ENCODE measurements at places on chromosomes 7 and 10.

- H3K27ac ChIP-seq: no peak overlapping the region
- H3K36me3 ChIP-seq: no peaks in the 10 kb centered on the region
- no peak overlapping the region for H3K4me3 ChIP-seq
Measured at GRCh38 chr10:86311190-86311589, 55.4 kb downstream of the GRID1 start.

- peaks cover 5% of the 10 kb centered on the region for H3K4me1 ChIP-seq
- no peak for DNase-seq
- no peak overlapping the region for H3K27ac ChIP-seq
Measured at GRCh38 chr7:90383861-90384260, 19.4 kb upstream of the CLDN12 start.

GRCh38 chr10:76428551-76429367 is 997.3 kb downstream of the LRMDA start:
- H3K27me3 ChIP-seq: no peaks in the 10 kb centered on the region
- DNase-seq: no peak
- H3K36me3 ChIP-seq: no peaks in the 10 kb centered on the region
- no peaks in the 10 kb centered on the region for H3K4me1 ChIP-seq
- no peak overlapping the region for H3K27ac ChIP-seq
- H3K4me3 ChIP-seq: no peak overlapping the region

- H3K36me3 ChIP-seq: no peaks in the 10 kb centered on the region
- H3K4me3 ChIP-seq: no peak overlapping the region
- H3K27ac ChIP-seq: no peak overlapping the region
Measured at GRCh38 chr7:128017460-128017859, 13.8 kb downstream of the LRRC4 start.

- no peak overlapping the region for H3K4me3 ChIP-seq
- H3K4me1 ChIP-seq: no peaks in the 10 kb centered on the region
- peaks cover 15% of the 10 kb centered on the region for H3K27me3 ChIP-seq
- no peak for DNase-seq
- no peak overlapping the region for H3K27ac ChIP-seq
- H3K36me3 ChIP-seq: no peaks in the 10 kb centered on the region
Measured at GRCh38 chr10:4472190-4472904, 353.7 kb upstream of the AKR1E2 start.

- peaks cover 39% of the 10 kb centered on the region for H3K27me3 ChIP-seq
- H3K4me1 ChIP-seq: no peaks in the 10 kb centered on the region
- H3K36me3 ChIP-seq: no peaks in the 10 kb centered on the region
- no peak overlapping the region for H3K27ac ChIP-seq
- no peak overlapping the region for H3K4me3 ChIP-seq
Measured at GRCh38 chr7:25770670-25771069, 381.3 kb upstream of the NFE2L3 start.

- H3K27me3 ChIP-seq: no peaks in the 10 kb centered on the region
- H3K4me1 ChIP-seq: peaks cover 10% of the 10 kb centered on the region
- H3K27ac ChIP-seq: peak overlapping the region; percentile 70
Measured at GRCh38 chr7:105512415-105512814, 9.7 kb downstream of the PUS7 start.

- peaks cover 9% of the 10 kb centered on the region for H3K4me1 ChIP-seq
- DNase-seq: no peak
- H3K4me3 ChIP-seq: no peak overlapping the region
Measured at GRCh38 chr10:117169480-117169879, 27.8 kb upstream of the KCNK18 start.

GRCh38 chr10:51386248-51386885 is 312.1 kb downstream of the PRKG1 start:
- no peak overlapping the region for H3K4me3 ChIP-seq
- H3K27ac ChIP-seq: no peak overlapping the region
- no peaks in the 10 kb centered on the region for H3K36me3 ChIP-seq
- no peak for DNase-seq

DNA sequence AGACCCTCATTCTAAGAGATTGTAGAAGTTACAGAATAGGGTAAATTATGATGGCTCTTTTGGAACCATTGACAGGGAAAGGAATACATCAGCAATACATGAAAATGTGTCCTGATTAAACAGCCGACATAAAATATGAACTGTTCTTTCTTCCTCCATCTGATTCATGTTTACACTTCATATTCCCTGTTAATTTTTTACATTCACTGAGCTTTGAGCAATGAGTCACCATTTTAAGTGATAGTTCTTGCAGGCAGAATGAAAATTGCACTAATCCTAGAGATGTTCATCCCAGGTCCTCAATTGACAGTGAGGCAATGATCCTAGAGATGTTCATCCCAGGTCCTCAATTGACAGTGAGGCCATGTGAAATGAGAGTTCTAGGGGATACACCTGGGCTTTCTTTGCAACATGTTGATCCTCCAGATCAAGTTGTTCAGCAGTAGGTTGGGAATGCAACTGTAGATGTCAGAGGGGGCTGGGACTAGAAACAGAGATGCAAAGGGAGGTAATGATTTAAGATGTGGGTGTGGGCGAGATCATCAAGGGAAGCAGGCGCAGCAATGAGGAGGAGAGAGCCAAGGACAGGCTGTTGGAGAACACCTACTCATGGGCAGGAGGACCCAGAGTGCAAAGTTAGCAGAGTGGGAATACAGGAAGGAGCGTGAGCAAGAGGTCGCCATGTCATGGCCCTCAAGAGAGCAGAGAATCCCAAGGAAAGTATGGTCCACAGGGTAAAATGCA is 138.7 kb downstream of the ZNF365 start:
- no peak overlapping the region for H3K4me3 ChIP-seq
- peaks cover 45% of the 10 kb centered on the region for H3K27me3 ChIP-seq
- DNase-seq: no peak
- no peak overlapping the region for H3K27ac ChIP-seq
- H3K36me3 ChIP-seq: no peaks in the 10 kb centered on the region

GRCh38 chr7:84218681-84219080 is 24.1 kb upstream of the SEMA3A start:
- H3K4me3 ChIP-seq: no peak overlapping the region
- no peak overlapping the region for H3K27ac ChIP-seq
- H3K4me1 ChIP-seq: no peaks in the 10 kb centered on the region

DNA sequence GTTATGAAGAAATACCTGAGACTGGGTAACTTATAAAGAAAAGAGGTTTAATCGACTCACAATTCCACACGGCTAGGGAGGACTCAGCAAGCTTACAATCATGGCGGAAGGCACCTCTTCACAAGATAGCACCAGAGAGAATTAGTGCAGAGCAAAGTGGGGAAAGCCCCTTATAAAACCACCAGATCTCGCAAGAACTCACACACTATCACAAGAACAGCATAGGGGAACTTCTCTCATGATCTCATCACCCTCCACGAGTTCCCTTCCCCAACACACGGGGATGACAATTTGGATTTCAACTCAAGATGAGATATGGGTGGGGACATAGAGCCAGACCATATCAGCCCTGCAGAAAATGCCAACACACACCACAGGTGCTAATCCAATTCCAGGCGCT is 218.7 kb downstream of the PARD3 start:
- H3K27me3 ChIP-seq: peaks cover 9% of the 10 kb centered on the region
- no peaks in the 10 kb centered on the region for H3K36me3 ChIP-seq
- no peak for DNase-seq
- H3K4me1 ChIP-seq: no peaks in the 10 kb centered on the region

DNA sequence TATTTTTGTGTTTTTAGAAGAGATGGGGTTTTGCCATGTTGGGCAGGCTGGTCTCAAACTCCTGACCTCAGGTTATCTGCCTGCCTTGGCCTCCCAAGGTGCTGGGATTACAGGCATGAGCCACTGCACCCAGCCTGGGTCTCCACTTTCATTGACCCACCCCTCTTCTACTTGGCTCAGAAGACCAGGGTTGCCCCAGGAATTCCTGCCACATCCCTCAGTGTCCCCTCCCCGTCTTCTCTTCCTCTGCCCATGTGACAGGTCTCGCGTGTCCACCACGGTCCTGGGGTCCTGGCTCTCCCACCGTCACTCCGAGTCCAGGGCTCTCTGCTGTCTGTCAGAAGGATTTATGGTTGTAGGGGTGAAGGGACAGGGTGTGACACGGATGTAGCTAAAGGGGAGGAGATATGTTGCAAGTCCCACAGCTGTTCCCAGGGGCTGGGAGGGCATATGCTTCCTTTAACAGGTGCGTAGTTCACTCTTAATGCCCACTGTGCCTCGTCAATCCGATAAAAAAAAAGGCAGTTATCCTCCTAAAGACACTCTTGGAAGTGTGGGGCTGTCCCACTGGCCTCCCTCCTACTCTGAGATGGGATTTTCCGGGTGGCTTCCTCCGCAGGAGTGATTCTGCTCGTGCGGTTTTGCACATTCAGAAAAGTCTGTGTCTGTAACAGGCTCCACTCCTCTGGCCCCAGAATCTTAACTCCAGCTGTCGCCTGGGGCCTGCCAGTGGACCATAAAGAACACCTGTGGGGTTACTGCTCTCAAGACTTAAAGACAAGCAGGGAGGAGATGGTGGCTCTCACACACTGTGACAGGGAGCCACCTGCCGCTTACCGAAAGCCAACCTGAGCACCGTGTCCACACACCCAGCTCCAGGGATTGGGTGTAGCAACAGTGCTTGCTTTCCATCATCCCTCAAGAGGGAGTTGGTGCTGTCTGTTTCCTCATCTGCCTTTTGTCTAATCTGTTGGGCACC is 36.7 kb upstream of the SHH start:
- no peaks in the 10 kb centered on the region for H3K36me3 ChIP-seq
- H3K4me3 ChIP-seq: no peak overlapping the region
- H3K27ac ChIP-seq: no peak overlapping the region
- peaks cover 44% of the 10 kb centered on the region for H3K27me3 ChIP-seq

DNA sequence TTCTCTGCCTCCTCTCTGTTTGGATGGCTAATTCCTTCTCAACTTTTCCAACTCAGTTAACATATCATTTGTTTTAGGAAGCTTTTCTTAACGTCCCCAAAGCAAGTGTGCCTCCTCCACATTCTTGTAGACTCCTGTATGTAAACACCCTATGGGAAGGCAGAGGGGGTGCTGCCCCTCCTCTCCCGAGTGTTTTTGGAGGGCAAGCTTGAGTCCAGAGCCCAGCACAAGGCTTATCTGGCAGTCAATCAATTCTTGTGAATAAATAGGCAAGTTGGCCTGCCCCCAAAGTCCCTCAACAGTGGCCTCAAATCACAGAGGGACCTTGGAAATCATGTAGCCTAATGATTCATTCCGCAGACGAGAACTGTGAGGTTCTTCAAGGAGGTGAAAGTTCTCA is 305.6 kb downstream of the RPS24 start:
- no peak overlapping the region for H3K27ac ChIP-seq
- no peaks in the 10 kb centered on the region for H3K36me3 ChIP-seq
- H3K4me1 ChIP-seq: no peaks in the 10 kb centered on the region
- H3K4me3 ChIP-seq: no peak overlapping the region

DNA sequence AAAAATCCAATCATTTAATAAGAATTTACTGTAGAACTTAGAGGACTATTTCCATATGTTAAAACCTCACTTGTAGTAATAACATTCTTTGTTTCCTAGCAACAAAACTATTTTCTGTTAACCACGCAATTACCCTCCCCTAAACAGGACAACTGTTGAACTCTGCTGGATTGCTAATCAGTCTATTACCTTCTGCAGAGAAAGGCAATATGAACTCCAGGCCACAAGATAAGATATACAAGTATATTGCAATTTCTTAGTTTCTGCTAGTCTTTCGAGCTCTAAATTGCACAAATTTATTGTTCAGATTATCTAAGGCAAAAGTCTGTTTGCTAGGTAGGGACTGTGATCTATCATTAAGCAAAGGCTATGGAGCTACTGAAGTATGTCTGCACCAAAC is 920.1 kb upstream of the LRRN3 start:
- no peaks in the 10 kb centered on the region for H3K4me1 ChIP-seq
- H3K27ac ChIP-seq: no peak overlapping the region
- no peaks in the 10 kb centered on the region for H3K36me3 ChIP-seq
- H3K4me3 ChIP-seq: no peak overlapping the region
- no peaks in the 10 kb centered on the region for H3K27me3 ChIP-seq

DNA sequence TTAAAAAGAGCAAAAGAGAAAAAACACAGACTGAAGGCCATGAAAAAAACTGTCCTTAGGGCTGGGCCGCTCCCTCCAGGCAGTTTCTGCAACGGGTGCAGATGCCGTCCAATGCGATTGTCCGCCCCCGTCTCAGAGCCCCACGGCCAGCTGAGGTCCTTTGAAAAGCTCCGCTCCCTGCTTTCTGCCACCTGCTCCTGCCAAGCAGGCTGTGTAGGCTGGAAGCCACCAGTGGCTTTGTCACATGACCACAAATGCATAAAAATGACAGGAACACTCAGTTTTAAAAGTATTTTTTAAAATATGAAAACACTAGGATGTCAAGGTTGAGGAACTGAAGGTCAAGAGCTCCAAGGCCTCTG is 71.7 kb downstream of the AMZ1 start:
- H3K27me3 ChIP-seq: no peaks in the 10 kb centered on the region
- H3K4me3 ChIP-seq: peak overlapping the region; percentile 51
- no peak for DNase-seq
- H3K4me1 ChIP-seq: peaks cover 36% of the 10 kb centered on the region
- H3K27ac ChIP-seq: no peak overlapping the region

DNA sequence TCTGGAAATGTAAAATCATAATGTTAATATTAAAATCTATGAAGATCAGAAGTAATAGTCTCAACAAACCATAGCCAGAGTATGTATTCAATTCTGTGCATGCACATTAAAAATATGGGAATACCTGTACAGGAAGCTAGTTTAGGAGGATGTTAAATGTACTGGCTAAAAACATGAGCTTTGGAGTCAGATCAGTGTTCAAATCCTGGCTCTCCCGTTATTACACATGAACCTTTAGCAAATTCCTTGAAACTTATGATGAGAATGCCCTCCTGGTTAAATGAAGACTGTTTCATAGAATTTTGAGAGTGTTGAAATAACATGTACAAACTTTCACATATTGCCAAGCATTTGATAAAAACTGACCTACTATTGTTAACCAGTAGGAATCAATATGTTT is 4.6 kb downstream of the ARL4A start:
- peaks cover 19% of the 10 kb centered on the region for H3K4me1 ChIP-seq
- no peaks in the 10 kb centered on the region for H3K27me3 ChIP-seq
- DNase-seq: no peak
- H3K36me3 ChIP-seq: peaks cover 11% of the 10 kb centered on the region
- no peak overlapping the region for H3K4me3 ChIP-seq
- no peak overlapping the region for H3K27ac ChIP-seq

DNA sequence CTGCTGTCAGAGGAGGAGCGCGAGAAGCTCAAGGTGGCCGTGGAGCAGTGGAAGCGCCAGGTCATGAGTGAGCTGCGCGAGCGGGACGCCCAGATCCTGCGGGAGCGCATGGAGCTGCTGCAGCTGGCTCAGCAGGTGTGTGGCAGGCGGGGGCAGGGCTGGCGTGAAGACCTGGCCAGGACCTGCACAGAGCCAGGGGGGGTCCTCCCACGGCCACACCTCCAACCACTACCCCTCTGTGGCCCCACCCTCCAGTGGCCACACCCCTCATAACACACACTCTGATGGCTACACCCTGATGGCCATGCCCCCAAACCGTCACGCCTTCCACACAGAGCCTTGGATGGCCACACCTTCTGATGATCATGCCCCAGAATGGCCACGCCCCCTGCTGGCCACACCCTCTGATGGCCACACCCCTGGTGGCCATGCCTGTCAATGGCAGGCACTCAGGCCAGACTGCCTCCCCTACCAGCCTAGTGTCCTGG is 23.4 kb upstream of the DPYSL4 start:
- H3K4me3 ChIP-seq: peak overlapping the region; percentile 40
- H3K27me3 ChIP-seq: peaks cover 11% of the 10 kb centered on the region
- no peak for DNase-seq
- H3K4me1 ChIP-seq: peaks cover 16% of the 10 kb centered on the region
- peak overlapping the region; percentile 35 for H3K27ac ChIP-seq
- peaks cover 18% of the 10 kb centered on the region for H3K36me3 ChIP-seq

- peaks cover 1% of the 10 kb centered on the region for H3K36me3 ChIP-seq
- H3K4me3 ChIP-seq: no peak overlapping the region
- no peak overlapping the region for H3K27ac ChIP-seq
- H3K4me1 ChIP-seq: peaks cover 5% of the 10 kb centered on the region
Measured at GRCh38 chr10:26730552-26730951, 33.1 kb downstream of the PDSS1 start.
